Stimulated activated CD4-positive, alpha-beta T cell treated with anti-CD3 and anti-CD28 coated beads, Interleukin-1b, Interleukin-23, amount 100 ng/mL, for 48 hours (primary cell): ENCODE measurements at places on chromosomes 6 and 20.

DNA sequence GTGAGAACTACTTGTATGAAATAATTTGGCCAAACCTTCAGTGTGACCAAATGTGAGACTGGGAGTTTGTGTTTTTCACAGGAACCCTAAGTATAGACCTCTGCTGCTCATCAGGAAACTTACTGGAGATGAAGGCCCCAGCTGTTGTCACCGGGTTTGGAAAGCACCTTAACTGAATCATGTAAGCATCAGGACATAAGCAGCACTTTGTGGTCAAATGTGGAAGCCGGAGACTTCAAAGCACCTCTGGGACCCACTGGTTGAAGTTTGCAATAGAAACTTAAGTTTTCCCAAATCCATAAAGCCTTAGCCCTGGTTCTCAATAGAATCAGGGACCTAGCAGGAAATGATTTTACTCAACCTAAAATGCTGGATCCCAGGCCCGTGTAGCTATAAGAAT, 14.3 kb downstream of the TTPAL start:
- no peak for DNase-seq

DNA sequence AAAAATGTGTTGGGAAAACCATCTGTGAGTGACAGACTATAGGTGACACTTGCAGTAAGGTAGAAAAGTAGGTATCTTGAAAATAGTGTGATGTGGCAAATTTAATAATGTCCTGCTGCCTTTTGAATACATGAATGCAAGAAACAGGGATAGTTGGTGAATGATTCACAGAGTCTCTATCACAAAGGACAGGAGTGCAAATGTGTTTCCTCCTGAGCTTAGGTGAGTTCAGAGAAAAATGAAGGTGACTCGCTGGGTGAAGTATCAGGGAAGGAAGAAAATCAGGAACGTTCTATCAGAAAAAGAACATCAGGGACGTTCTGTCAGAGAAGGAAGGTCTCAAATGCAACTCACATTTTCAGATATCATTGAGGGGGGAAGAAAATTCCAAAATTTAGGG, 557.8 kb upstream of the SLC35B3 start:
- no peak for DNase-seq

DNA sequence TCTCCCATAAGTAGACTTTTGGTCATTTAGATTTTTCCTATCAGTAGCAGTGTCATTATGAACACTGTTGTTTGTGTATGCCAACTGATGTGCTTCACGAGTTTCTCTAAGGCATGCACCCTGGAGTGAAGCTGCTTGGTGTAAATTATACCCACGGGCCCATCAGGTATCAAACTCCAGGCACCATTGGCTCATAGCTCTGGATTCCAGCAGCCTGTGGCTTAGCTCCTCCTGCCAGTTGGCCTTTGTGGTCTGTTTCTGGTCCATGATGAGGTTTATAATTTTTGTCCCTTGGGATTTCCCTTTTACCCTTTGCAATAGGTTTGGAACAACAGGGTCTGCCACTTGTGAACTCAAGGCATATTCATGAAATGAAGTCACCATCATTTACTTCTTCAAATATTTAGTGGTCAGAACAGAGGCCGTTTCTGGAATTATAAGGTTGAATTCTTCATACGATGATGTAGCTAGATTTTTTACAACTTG, 350.5 kb downstream of the PRL start:
- DNase-seq: no peak

GRCh38 chr6:36130667-36131510, 576 bp downstream of the MAPK13 start:
- peak; percentile 76 for DNase-seq

GRCh38 chr6:109486068-109486467, 3.0 kb upstream of the ZBTB24 start:
- no peak for DNase-seq
